ENCODE measurements at places on chromosomes 12 and 14.

DNA sequence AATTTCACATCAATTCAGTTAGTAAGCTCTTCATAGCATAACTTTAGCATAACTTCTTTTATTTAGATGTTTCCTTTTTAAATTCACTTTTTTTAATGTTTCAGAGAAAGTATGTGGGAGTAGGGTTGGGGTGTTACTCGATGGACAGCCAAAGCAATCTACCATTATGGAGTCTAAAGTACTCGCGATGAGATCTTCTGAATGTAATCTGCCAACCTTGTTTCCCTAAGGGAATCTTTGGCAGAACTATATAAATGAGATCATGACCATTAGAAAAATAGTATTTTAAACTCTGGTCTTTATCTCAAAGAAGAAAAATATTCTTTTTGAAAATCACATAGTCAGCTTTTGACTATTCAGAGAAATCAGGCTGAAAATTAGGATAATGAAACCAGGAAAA is 103.9 kb downstream of the BBS10 start:
- no peak for DNase-seq

DNA sequence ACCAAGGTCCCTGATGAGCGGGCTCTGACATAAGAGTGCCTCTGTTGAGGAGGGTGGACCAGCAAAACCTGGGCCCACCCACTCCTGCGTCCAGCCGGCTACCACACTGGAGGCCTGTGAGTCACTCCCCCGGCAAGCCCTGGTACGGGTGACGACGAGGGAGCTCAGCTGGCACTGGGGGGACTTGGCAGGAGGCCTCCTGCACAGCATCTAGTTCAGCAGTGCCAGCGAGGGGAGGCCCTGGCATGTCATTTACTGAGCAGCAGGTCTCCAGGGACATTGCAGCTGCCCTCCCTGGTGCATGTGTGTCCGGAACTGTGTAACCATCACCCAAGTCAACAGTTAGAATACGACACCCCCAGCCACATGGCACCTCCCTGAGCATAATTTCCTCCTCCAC is 24.4 kb downstream of the CD9 start:
- DNase-seq, result no peak

- no peak for DNase-seq
Observed at GRCh38 chr12:91958816-91959215, 186.8 kb downstream of the BTG1 start.

GRCh38 chr12:21662122-21662792 is 4.6 kb upstream of the LDHB start:
- DNase-seq, result no peak

DNA sequence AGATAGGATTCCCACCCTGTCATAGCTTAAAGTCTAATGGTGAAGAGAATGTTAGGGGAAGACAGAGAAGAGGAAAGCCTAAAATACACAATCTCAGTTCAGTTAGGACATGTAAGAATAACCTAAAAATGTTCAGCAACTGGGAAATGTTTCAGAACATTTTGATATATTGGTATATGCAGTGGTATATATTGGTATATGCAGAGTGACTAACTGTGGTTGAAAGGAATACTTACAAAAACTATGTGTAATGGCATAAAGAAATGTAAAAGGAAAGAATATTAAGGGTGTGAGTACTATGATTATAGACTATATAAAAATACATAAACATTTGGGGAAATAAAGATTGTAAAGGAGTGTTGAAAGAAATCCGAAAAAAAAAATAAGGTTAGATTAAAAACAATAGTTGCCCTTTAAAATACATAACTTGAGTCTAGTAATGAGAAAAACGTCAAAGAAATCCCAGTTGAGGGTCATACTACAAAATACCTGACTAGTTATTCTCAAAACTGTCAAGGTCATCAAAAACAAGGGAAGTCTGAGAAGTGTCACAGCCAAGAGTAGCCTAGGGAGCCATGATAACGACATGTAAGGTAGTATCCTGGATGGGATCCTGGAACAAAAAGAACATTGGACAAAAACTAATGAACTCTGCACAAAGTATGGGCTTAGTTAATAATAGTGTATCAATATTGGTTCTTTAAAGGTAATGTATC is 25.6 kb downstream of the ZDHHC17 start:
- DNase-seq, result no peak

GRCh38 chr12:108169708-108170107 is 40.6 kb downstream of the WSCD2 start:
- no peak for DNase-seq

- DNase-seq, result no peak
Observed at GRCh38 chr12:129719416-129719815, 184.4 kb downstream of the TMEM132D start.

DNA sequence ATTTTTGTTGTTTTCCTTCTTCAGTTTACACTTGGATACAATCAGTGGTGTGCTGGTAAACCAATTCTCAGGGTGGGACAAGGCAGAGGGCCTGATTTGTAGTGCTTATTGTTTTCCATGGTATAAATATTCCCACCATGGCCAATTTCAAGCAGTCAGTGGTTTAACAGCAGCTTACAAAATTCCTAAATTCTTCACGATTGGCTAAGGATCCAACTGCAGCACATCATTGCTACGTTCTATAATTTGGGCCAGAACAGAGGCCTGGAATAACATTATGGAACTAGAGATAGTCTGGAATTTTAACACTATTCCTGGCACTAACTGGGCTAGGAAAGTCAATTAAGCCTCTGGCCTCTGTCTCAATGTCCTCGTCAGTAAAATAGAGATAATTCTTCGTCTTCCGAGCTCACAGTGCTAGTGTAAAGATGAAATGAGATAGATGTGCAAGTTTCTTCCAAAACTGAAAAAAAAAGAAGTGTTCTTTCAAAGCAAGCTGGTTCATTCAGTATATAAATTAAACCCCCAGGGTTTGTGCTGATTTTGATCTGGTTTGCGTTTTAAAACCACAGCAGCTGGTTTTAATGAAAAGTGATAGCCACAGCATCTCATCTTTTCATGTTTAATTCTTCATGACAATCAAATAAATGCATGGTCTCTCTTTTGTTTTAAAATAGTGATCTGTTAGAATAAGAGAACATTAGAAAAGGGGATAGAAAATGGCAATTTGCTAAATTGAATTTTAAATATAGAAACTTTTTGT is 104.1 kb downstream of the EPS8 start:
- no peak for DNase-seq

DNA sequence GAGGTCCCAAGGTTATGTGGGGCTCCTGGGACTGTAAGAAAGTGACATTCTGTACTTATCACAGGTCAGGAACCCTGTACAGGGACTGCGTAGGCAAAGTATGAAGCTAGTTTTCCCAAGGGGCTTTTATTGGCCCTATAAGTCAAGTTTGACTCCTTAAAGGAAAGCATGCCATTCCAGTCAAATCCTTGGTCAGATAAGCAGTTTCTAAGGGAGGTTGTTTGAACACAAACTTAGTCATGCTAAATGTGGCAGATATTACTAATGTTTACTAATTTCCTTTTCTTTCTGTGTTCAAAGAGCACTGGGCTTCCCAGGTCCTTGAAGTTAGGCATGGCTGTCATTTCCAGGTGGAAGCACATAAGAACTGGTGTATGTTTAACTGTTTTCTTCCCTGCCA is 472.4 kb downstream of the ATP23 start:
- DNase-seq, result no peak

Data from stimulated activated CD4-positive, alpha-beta T cell treated with anti-CD3 and anti-CD28 coated beads, TNF-alpha, amount 100 ng/mL, for 24 hours (primary cell).